Left lung (tissue), 14 donors: ENCODE measurements at places on chromosomes 4 and X. TPM values are rescaled to one million over a fixed set of nuclear protein-coding genes. Genes with fewer than 3 reads are reported as not detected.

XAGE2 gene
- 0.65 TPM for total RNA-seq

MAGEA12 gene
- total RNA-seq = not detected

COX7B gene
- total RNA-seq = 215 TPM

CCNB3 gene
- total RNA-seq = 0.58 TPM

PITX2 gene
- total RNA-seq = not detected

SAP30 gene
- total RNA-seq = 10.2 TPM

GPR34 gene
- 20.6 TPM for total RNA-seq

ATP10D gene
- 45.9 TPM for total RNA-seq

ZNF518B gene
- total RNA-seq = 19.2 TPM

FTSJ1 gene
- 46.6 TPM for total RNA-seq

NELFA gene
- total RNA-seq = 22.5 TPM

TLR3 gene
- total RNA-seq = 24.6 TPM

RAB33A gene
- 1.4 TPM for total RNA-seq

ARHGAP6 gene
- total RNA-seq = 12.9 TPM

GNL3L gene
- total RNA-seq = 28.1 TPM

RCHY1 gene
- total RNA-seq = 28.3 TPM

GC gene
- not detected for total RNA-seq

HTN1 gene
- total RNA-seq = not detected

TMPRSS11B gene
- not detected for total RNA-seq

FAM184B gene
- total RNA-seq = 0.06 TPM

ADGRG2 gene
- 2.4 TPM for total RNA-seq

PPP4R3C gene
- not detected for total RNA-seq

SLC9B1 gene
- 0.52 TPM for total RNA-seq

GAR1 gene
- 15.3 TPM for total RNA-seq

CXCL6 gene
- 0.15 TPM for total RNA-seq

RBM46 gene
- not detected for total RNA-seq

RBM3 gene
- total RNA-seq = 82.3 TPM

UCHL1 gene
- total RNA-seq = 26.5 TPM

CCNQ gene
- total RNA-seq = 17.1 TPM

IL2RG gene
- 36.0 TPM for total RNA-seq

SSX4B gene
- total RNA-seq = not detected

MAGEA2B gene
- not detected for total RNA-seq

SMIM10 gene
- 3.0 TPM for total RNA-seq

AP1AR gene
- total RNA-seq = 20.0 TPM

PNPLA4 gene
- 20.3 TPM for total RNA-seq

CENPE gene
- total RNA-seq = 6.1 TPM
